DND-41 (cell line): ENCODE measurements at places on chromosomes 6 and 20.

GRCh38 chr20:2206957-2207769, 88.6 kb upstream of the TGM3 start:
- no peak for DNase-seq

- DNase-seq, result no peak
These were observed 78.1 kb upstream of the EZR start for GRCh38 chr6:158897236-158897635.

DNA sequence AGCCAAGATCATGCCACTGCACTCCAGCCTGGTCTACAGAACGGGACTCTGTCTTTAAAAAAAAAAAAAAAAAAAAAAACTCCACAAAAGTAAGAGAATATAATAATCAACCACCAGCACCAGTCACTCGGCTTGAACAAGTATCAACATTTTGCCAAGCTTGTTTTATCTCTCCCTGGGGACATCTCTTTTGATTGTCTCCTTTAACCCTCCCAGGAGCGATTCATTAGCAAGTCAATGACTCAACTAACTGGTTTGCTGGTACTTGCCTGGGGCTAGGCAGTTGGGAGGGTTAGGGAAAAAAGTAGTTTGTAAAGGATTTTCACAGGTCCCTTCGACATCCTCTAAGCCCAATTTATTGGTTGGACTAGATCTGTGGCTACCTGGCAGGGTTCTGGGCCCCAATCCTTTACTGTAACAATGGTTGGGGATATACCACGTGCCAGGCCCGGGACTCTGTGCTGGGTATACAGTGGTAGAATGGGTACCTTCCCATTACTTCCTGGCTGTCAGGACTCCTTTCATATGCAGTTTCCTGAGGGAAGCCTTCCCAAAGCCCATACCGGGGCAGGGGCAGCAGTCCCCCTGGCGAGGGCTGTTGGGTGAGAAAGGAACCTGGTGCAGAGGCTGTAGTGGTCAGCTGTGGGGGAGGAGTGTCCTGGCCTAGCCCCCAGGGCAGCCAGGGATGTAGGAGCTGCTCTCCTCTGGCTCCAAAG, 12.2 kb downstream of the TGIF2 start:
- DNase-seq, result no peak

DNA sequence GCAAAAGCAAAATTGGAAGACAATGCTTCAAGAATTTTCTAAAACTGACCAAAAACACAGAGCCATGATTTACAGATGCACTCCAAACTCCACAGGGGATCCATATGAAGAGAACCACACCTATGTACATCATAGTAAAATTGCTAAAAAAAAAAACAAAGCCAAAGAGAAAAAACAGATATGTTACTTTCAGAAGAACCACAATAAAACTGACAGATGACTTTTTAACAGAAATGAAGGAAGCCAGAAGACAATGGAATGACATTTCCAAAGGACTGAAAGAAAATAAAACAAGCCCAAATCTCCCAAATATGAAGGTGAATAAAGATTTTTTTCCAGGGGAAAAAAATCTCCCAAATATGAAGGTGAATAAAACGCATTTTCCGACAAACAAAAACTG, 17.5 kb downstream of the TRERF1 start:
- DNase-seq, result no peak

DNA sequence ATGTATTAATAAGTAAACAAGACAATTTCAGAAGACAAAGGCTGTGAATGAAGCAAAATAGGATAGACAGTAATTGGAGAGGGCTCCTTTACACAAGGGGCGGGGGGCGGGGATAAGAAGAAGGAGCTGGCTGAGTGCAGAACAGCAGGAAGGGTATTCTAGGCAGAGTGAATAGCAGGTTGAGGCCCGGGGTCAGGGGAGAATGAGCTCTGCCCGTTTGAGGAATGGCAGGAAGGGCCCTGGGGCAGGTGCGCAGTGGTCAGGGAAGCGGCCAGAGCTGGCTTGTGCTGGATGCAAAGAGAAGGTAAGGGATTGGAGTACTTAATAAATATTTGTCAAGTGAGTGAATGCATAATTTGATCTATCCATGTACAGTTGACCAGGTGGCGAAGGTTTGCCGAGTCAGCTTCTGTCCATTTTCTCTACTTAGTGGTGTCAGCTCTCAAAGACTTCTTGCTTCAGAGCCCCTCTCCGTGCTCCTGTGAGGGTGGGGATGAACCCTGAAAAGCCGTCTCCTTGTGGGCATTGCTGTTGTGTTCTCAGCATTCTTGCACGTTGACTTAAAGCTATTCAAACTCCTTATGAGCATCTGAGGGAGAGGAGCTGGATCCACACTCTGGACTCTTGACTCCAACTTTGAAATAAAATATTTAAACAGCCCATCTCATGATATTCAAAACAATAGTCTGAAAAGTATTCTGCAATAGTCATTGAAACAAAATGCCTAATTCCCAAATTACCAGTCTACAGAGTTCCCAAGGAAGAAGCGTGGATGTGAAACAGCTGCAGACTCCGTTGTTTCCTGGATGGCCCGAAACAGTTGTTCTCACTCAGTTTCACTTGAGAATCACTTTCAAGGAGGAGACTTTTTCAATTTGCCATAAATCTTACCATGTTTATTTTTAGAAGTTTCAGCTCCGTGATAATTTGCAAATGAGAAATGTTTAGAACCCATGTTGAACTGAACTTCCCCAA, 105.1 kb downstream of the EDN3 start:
- DNase-seq, result no peak

DNA sequence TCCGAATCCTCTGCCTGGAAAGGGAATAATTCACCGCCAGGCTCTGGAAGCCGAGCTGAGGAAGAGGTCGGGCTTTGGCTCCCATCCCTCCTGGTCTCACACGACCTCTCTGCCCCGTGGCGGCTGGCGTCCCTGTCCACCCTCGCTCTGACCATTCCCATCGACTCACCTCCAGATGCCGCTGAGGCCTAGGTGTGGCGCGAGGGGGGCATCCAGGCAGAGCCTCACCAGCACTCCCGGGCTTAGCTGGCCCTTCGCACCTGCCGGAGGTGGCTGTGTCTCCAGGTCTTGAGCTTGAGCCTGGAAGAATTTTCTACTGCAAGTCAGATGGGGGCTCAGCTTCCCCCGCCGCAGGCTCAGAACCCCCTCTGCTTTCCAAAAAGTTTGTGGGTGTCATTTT, 28.5 kb upstream of the SMOC2 start:
- no peak for DNase-seq

- DNase-seq, result no peak
These were observed 129.5 kb upstream of the SUPT3H start for GRCh38 chr6:45507186-45507585.

GRCh38 chr20:60957621-60958020, 294.4 kb upstream of the CDH4 start:
- no peak for DNase-seq

GRCh38 chr6:160513836-160514235, 150.2 kb downstream of the LPA start:
- DNase-seq, result no peak

DNA sequence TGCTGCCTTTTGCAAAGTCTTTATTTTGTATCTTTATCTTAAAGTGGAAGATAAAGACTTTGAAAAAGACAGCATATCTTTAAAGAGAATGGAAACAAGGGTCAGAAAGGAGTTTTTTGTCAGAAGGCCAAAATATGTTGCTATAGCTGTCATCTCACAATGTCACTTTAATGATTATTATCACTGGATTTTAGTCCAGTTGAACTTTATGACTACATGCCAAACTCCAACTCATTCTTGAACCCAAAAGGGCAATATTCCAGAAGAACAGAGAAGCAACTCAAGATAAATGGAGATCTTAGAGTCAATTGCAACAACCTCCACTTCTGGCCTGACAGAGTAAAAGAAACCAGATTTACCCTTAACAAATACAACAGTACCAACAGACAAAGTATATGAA, 47.3 kb upstream of the CLIC5 start:
- no peak for DNase-seq

DNA sequence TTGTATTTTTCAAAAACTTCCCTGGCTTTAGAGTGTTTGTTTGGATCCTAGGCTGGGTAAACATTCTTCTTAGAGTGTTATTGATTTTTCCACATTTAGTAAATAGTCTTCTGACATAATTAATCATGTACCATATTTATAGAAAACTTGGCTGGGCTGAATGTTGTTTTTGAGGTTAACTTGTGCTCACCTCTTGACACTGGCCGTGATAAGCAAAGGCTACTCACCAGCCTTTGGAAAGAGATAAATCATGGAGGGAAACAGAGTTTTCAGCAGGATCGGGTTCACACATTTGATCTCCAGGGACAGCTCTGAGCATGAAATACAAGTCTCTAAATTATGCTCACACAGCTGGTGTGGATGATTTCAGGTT, 6.2 kb upstream of the CD93 start:
- DNase-seq, result no peak

- no peak for DNase-seq
These were observed 254.9 kb downstream of the PRL start for GRCh38 chr6:22041797-22042480.

DNA sequence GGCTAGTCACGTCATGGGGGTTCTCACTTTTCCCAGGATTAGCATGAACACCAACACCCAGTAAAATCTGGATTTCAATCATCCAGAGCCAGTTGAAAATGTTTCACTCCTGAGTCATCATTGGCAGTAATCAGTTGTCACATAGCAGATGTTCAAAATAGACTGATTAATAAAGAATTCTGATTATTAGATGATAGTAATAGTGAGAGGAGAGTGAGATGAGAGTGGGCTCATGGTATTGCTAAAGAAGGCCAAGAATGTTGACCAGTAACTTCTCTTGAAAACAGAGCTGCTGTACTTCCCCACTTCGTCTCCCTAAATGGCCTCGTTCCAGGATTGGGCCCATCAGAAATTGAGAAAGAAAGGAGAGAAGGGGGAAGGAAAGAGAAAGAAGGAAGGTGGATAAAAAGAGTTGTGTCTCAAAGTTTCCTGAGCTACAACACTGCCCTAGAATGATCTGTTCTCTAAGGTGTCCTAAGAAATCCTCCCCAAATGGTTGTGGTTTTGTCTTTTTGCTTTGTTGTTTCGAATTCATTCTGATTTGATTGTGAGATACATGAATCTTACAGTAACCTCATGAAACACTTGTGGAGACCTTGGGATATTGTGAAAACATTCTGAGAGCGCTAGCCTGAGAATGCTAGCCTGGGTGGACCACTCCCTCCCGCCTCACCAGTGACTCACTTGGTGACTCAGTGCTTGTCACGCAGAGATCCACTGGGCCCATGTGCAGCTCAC, 502.2 kb upstream of the JARID2 start:
- DNase-seq, result peak; percentile 49

GRCh38 chr20:38473367-38473795, 738 bp downstream of the RALGAPB start:
- no peak for DNase-seq

DNA sequence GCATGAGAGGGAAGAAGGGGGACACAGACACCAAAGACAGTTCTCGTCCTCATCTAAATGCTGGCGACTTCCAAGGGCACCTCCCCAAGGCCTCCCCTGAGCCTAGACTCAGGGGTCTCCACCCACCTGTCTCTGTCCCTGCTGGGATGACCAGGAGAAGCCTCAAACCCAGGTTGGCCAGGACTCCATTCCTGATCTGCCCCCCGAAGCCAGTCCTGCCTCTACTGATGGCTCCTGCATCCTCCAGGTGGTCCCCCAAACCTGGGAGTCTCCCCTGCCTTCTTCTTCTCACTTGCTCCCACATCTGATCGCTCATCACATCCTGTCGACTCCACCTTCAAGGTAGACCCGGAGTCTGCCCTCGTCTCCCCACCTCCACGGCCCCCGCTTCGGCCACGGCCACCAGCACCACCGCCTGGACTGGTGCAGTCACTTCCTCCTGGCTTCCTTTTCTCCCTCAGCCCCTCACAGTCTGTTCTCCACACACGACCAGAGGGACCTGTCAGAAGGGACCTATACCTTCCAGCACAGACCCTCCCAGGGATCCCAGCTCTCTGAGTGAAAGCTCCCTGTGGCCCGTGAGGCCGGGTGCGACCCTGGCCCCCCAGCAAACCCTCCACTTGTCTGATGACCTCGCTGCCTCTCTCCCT, 92.1 kb downstream of the CEBPB start:
- no peak for DNase-seq

GRCh38 chr6:107491138-107491609, 1.3 kb downstream of the SOBP start:
- DNase-seq, result peak; percentile 6

- DNase-seq, result no peak
These were observed 805.8 kb upstream of the GJE1 start for GRCh38 chr6:141326925-141327324.

GRCh38 chr6:118659513-118660217, 8.3 kb upstream of the CEP85L start:
- DNase-seq, result no peak

DNA sequence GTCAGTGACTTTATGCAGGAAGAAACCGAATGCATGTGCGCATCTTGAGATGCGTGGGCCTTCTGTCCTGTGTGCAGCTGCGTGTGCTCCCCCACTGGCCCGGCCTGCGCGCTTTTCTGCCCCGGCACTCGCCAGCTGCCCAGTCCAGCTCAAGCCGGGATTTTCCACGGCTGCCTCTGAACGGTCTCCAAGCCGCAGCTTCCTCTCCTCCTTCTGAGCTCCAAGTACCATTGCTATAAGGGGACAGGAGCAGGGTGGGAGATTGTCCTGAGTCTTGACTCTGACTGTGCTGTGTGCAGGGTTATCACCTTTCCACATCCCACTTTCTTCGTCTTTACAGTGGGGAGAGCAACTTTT, 302.8 kb downstream of the THBS2 start:
- no peak for DNase-seq

DNA sequence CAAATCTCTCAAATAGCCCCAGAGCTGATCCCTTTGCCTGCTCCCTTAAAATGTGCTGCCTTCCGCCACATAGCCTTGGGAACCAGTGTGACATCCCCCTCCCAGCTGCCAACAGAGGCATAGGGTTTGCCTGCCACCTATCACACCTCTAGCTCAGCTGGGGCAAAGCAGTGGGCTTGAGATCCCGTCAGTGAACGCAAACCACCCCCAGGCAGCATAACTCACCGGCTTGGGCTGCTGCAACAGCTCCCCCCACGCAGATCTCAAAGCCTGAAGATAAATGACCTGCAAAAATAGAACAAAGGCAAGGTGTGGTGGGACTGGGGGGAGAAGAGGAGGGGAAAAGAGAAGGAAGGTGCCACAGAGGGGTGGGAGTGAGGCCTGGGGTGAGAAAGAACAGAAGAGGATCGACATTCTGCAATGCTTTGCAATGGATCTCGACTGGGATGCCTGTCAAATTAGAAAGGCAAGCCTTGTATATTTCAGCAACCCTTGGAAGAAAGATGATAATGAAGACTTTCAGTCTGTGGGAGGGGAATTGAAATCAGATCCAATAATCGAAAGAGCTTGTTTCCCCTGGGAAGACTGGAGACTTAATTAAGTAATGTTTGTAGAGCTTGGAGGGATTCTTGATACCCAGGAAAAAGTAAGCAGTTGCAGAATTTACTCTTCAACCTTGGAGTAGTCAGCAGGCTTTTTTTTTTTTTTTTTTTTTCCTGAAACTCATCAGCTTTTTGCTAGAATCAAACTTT, 1.3 kb downstream of the PDYN start:
- no peak for DNase-seq

GRCh38 chr6:79650950-79651349, 19.8 kb downstream of the SH3BGRL2 start:
- no peak for DNase-seq

DNA sequence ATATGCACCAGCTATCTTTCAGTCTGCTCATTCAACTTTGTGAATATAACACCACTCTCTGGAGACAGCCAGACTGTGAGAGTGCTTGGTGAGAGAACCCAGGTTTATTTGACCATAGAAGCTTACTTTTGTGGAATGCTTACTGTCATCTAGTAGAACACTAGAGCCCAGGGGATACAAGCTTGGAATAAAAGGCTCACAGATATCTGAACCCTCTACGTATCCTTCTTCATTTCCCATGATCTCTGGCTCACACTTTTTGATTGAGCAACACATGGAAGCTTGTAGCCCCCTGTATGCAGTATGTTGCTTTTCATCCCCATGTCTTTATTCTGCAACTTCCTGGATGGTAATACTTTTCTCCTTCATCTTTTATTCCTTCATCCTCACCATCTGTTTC, 835.3 kb upstream of the CITED2 start:
- DNase-seq, result no peak
